ENCODE measurements at places on chromosomes 3 and 15.
A peak's percentile ranks its signal among the peaks of the same experiment; 100 is the strongest.

DNA sequence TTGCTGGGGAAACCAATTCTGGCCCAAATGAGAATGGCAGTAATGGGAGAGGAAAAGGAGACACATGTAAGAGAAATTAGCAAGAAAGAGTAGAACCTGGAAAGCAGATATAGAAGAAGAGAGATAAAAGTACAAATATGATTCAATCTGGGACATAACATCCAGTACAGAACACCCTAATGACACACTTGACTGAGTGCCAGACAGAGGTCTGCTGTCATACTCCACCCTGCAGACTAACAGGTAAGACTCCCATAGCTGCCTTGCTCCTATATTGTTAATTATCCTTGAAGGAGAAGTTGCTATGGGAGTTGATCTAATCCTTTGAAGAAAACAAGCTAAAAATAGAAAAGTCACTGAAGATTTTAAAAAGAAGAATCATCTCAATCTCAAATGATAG, 21.1 kb downstream of the CCPG1 start:
- no peak for DNase-seq

GRCh38 chr3:132317229-132317948, at the start of gene ACP3:
Gene ACP3, plus strand, starts transcription at chr3:132317407. Its CDS starts 50 bp downstream, at chr3:132317457.
- no peak for DNase-seq

- no peak for DNase-seq
Measured at GRCh38 chr3:66432767-66433521, 67.9 kb downstream of the LRIG1 start.

- no peak for DNase-seq
Measured at GRCh38 chr15:85691350-85692240, 103.1 kb downstream of the KLHL25 start.

DNA sequence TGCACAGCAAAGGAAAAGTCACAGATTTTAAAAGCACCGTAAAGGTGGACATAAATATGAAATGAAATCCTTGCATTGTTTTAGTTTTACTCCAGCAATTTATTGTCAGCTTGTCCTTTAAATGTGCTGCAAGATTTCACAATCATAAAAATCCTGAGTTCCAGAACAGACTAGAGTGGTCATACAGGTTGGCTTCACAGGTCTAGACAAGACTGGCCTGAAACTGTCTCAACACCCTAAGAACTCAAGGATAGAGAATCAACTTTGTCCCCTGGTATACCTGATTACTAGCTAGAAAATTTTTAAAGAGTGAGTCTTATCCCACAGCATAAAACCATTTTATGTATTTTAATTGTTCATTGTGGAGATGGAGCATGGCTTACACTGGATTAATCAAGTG, 521.7 kb upstream of the MCTP2 start:
- DNase-seq: no peak

DNA sequence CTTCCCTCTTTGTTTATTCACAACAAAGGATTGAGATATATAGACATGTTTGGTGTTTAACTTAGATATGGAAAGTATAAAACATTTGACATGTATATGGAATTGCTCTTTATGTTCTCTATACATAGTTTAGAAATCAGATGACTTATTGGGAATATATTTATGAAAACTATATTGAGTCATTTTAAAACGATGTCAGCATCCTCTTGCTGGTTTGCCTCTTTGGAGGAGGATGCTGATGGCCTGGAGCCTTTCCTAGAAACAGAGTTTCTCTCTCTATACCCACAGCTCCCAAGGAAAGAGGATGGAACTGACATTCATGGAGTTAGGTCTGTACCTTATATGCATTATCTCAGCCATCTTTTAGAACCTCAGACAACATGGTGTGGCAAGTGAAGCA, 40.3 kb downstream of the ZBTB38 start:
- no peak for DNase-seq

GRCh38 chr15:79981831-79982455, 10.9 kb upstream of the BCL2A1 start:
- no peak for DNase-seq

- DNase-seq: no peak
Measured at GRCh38 chr3:88434001-88434400, 284.2 kb downstream of the C3orf38 start.

GRCh38 chr3:172824229-172824628, 73.7 kb downstream of the ECT2 start:
- DNase-seq: no peak

GRCh38 chr3:27079427-27080257, 289.5 kb downstream of the NEK10 start:
- no peak for DNase-seq

- DNase-seq: no peak
Measured at GRCh38 chr3:89787485-89787884, 680.1 kb downstream of the EPHA3 start.

- DNase-seq: no peak
Measured at GRCh38 chr3:58559586-58559985, 17.6 kb downstream of the FAM107A start.

- DNase-seq: no peak
Measured at GRCh38 chr3:189363590-189364255, 192.0 kb downstream of the TPRG1 start.

GRCh38 chr3:55859305-55859704, 372.2 kb upstream of the WNT5A start:
- no peak for DNase-seq

DNA sequence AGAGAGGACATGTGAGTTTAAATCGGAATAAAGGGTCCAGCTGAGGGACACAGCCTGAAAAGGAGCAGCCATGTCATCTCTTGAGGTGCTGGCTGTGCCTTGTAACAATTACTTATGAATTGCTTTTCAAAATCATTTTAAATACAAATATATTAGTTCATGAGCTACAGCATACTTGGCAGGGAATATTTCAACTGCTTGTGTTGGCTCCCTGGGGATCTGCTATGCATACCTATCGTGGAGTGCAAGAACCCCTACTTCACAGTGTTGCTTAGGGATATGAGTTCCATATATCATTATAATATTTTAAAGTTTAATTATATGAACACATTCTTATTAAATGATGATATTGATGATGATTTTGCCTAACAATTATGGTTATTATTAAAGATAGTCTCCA, 19.1 kb upstream of the P2RY14 start:
- no peak for DNase-seq

- no peak for DNase-seq
Measured at GRCh38 chr3:73365756-73366397, 258.9 kb downstream of the PDZRN3 start.

DNA sequence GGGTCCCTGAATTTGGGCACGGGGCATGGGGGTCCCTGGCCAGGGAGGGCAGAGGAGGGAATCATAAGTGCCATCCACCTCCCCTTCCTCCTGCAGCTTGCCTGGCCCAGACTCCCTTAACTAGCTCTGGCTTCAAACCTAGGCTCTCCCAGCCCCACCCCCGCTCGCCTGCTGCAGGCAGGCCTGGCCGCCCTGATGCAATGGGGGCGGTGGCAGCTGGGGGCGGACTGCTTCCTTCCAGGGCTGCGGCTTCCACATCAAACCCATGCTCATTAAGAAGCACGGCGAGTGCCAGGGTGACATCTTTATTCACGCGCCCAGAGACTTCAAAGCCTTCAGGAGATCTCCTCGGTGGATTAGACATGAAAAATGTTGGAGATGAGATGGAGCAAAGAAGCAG, 123.1 kb downstream of the TPRA1 start:
- peak; percentile 21 for DNase-seq

- DNase-seq: no peak
Measured at GRCh38 chr15:68199340-68199739, 5.8 kb downstream of the CALML4 start.

- DNase-seq: no peak
Measured at GRCh38 chr15:27681038-27681437, 418.1 kb downstream of the OCA2 start.

DNA sequence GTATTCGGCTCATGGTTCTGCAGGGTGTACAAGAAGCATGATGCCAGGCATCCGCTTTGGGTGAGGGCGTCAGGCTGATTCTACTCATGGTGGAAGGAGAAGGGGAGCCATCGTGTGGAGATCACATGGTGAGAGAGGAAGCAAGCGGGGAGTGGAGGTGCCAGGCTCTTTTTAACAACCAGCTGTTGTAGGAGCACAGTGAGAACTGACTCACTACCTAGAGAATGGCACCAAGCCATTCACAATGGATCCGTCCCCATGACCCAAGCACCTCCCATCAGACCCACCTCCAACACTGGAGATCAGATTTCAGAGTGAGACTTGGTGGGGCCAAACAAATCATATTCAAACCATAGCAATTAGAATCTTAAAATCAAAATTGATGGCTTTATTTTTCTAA, 259.8 kb upstream of the CTDSPL start:
- no peak for DNase-seq

DNA sequence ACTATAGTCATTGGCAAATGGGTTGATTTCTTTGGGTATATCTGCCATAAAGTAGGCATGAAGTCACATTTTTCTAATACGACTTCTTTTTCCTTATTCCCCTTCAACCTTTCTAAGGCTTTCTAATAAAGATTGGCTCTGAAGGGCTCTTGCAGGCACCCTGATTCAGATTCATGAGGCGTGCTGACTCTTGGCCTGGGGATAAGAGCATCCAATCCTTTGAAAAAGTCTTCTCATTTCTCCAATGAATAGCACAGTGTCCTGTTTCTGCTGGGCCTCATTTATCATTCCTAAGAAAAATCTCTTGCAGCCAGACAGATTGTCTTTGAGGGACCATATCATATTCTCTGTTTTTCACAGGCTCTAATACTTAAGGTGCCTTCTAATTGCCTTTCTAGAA, 32.3 kb upstream of the BNIP2 start:
- DNase-seq: no peak

- no peak for DNase-seq
Measured at GRCh38 chr15:78061963-78062427, 15.5 kb downstream of the TBC1D2B start.

DNA sequence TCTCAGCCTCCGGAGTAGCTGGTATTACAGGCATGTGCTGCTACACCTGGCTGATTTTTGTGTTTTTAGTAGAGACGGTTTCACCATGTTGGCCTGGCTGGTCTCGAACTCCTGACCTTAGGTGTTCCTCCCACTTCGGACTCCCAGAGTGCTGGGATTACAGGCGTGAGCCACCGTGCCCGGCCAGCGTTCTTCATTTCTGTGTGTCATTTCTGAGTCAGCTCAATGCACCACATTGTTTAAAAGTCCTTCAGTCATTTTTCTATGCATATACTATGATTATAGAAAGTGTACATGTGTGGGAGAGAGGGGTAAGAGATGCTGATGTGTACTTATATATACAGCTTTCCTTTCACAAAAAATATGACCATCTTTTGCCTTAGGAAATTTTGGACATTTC, 2.1 kb downstream of the QTRT2 start:
- no peak for DNase-seq

- DNase-seq: no peak
Measured at GRCh38 chr15:48031466-48031865, 89.3 kb upstream of the SLC24A5 start.

GRCh38 chr3:133295199-133295901, 104.5 kb upstream of the BFSP2 start:
- DNase-seq: no peak

DNA sequence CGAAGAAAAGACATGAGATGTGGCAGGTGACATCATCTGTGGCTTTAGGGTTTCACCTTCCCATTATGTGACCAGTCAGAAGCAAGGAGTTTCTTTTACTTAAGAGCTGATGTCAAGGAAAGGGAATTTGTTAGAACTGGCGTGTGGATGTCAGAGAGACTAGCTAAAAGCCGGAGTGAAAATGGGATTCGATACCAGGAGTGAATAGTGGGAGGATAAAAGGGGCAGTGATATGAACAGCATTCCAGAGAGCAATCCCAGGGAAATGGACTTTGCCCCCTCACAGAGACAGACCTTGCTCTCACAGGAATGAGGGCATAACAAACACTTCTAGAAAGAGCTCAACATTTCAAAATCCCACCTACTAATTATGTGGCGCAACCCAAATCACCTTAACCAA, 5.9 kb upstream of the FMN1 start:
- DNase-seq: no peak

DNA sequence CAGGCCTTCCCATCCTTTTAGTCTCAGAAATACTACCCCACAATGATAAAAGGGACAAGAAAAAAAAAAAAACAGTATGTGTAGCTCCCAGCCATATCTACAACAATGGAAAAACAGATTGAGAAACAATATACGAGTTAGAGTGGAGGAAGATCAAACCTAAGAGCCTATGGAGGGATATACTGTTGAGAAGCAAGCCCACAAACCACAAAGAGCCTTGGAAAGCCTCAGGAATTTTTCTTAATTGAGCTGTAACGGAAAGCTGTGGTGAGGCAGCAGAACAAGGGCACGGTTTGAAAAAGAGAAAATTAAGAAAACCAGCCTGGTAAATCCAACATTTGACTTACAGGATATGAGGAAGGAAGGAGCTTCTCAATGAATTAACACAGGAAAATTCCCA, 21.4 kb downstream of the KPNA1 start:
- DNase-seq: no peak

Data from nephron progenitor cell (in vitro differentiated cells).